CD4-positive, alpha-beta T cell treated with Interleukin-6 at 100 ng/mL for 8 hours (primary cell): ENCODE measurements at places on chromosomes 16 and 17.

DNA sequence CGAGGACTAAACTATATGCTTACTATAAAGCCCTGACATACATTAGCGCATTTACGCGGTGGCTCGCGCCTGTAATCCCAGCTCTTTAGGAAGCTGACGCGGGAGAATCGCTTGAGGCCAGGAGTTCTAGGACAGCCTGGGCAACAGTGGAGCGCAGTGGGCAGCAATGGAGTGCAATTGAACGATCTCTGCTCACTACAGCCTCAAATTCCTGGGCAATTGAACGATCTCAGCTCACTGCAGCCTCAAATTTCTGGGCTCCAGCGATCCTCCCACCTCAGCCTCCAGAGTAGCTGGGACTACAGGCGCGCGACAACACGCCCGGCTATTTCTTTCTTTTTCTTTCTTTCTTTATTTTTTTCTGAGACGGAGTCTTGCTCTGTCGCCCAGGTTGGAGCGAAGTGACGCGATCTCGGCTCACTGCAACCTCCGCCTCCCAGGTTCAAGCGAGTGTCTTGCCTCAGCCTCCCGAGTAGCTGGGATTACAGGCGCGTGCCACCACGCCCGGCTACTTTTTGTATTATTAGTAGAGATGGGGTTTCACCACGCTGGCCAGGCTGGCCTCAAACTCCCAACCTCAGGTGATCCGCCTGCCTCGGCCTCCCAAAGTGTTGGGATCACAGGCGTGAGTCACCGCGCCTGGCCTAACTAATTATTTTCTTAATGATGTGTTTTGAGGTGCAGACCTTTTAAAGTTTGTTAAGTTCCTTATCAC lies 506 bp upstream of the COG7 start:
- DNase-seq: no peak

DNA sequence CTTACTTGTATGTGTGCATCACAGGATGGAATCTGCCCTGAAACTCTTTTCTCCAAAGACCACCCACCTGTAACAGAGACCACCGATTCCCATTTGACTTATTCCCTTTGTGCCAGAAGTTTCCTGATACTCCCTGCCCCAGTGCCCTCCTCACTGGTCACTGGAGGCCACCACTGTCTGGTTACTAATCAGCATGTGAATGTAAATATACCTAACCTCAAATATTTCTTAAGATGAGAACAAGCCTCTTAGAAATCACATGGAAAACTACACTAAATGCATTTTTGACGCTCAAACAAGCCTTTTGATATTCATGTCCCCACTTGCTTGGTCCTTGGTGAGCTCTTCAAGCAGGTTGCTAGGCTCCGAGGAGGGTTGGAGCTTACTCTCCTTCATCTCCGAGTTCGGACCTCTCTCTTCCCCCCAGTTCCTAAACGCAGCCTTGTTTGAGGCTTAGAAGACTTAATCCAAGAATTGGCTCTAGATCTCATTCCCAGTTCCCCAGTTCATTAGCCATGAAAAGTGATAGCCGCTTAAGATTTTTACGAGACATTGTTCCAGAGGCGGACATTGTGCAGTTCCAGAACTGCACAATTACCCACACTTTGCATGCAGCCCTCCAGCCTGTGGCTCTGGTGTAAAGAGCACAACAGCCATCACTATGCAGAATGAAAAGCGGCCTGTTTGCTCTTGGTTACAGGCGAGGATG lies 579.2 kb upstream of the PSMD7 start:
- DNase-seq: no peak

DNA sequence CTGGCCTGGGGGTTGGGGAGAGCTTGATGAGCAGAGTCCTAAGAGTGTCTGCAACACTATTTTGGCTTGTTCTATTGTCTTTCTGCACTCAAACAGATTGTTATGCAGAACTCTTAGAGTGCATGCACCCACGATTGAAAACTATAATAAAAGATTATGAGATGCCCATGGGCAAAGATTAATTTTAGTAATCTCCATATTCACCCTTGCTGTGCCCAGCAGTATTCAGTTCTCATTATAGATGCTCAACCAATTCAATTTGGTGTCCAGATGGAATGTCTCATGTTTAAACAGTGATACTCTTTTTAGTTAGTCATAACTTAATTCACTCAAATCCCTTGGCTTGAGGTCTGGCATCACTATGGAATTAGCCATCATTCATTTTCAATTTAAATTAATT lies 952.5 kb downstream of the CDH8 start:
- no peak for DNase-seq

DNA sequence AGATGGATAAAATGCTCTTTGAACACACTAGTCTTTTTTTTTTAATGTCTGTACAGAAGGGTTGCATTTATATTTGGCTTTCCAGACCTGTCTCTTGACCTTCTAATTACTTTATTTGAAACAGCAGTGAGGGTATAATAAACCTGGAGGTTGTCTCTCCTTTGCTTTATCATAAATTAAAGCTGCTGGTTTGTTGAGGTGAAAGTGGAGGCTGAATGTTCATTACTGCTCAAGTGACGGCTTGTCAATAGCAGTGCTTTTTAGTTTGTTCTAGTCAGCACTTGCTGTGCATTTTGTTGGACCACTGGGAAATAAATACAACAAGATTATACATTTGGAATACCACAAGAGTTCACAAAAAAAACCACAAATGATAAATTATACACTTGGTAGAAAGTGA lies 264.2 kb downstream of the IRX3 start:
- DNase-seq: no peak

DNA sequence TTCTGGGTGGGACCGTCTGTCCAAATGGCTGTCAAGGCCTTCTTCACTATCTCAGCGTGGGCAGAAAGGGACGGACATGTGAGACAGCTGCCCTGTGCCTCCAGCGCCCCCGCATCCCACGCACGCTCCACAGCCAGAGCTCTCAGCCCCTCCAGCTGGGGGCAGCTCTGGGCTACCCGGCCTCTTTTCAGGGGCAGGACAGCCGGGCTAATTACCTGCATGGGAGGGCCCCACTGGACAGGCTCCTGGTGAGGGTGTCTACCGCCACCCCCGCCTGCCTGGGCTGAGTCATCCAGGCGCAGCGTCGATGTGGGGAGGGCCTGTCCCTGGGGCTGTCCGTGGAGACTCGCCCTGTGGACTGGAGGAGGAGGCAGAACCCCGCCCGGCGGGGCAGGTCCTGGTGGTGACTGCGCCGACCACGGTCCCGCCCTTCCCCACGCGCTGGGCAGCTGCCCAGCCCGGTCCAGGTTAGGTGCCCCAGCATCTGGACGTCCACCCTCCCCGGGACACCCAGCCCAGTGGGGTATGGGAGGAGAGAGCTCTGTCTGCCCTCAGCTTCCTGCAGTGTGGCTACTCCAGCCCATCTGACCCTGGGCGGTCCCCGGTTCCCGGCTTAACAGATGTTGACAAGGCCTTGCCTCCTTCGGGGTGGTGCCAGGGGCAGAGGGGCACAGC lies 5.9 kb upstream of the METRNL start:
- no peak for DNase-seq

DNA sequence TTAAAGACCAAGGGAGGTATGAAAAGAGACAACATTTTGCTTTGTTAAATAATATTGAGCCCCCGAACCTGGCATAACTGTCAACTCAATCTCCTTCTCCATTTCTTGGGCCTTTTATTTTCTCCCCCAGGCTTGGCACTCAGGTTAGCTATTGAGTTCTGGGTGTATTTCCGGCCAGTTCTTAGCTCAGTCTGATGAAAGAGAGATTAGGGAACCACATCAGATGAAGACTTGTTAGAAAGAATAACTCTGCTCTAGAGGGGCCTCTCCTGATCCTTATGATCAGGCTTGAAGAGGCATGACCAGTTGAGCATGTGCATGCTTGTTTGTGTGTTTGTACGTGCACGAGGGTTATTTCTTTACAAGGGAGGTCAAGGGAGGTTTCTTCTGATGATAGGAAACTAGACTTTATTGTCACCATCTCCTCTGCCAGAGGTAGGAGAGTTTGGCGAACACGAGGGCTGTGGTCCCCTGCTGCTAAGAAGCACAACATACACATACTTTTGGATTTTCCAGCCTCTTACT lies 29.2 kb upstream of the HS3ST2 start:
- DNase-seq: no peak

DNA sequence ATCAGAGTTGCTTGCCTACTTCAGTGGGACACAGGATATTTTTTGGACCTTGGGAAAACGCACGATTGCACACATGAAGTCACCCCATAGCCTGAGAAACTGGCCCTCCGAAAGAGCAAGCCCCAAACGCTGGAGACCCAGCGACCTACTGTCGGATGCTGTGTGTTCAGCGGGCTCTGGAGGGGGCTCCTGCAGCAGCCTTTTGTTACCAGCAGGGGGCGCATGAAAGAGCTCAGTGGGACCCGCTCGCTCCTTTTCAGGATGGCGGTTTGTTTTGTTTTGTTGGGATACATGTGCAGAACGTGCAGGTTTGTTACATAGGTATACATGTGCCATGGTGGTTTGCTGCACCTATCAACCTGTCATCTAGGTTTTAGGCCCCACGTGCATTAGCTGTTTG lies 28.4 kb downstream of the MYH3 start:
- DNase-seq: no peak

DNA sequence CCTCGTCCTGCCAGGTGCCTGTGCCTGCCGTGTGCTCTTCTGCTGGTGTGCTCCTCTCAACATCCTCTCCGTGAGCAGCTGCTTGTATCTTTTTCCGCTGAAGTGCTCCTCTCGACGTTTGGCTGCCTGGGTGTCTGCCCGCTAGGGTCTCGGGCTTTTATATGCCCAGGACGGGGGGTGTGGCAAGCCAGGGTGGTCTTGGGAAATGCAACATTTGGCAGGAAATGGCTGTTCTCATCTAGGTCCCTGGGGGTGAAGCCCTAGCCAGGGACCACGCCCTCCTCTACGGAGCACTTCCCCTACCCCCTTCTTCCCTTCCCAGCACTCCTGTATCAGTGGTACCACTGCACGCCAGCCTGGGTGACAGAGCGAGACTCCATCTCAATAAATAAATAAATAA lies 49.4 kb downstream of the IQCK start:
- DNase-seq: no peak

GRCh38 chr16:11632455-11632939 lies 35.8 kb upstream of the SNN start:
- DNase-seq: no peak

DNA sequence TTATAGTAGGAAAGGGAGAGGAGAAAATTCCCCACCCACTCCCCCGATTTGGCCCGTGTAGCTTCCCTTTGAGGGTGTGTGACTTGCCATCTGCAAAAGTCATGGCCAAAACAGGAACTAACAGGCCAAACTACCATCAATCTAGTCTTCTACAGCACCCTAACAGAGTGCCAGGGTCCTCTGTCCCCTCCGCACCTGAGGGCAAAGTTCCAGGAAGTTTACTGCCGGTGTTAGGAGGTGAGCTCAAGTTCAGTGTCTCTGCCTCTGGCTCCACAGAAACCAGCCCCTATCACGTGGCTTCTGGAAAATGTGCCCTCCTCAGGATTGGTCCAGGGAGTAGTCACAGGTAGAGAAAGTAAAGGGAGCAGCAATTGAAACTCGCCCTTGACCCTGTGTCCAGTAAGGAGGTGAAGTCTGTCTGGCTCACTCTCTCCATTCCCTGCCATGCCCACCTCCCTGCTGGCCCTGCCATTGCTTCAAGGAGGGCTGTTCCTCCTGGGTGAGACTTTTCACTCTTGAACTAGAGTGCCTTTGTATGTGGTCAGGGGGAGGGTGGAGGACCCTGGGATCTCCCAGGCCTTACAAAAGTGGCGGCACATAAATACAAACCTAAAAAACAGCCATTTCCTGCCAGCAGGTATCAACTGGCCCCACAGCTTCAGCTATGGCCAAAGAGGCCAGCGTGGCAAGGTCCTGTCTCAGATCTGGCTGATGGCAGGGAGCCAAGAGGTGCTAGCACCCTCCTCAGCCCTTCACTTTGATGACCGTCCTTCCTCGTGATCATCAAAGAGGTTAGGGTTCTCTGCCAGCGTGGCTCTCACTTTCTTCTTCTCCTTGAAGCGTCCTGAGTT lies 5.3 kb downstream of the PRR15L start:
- DNase-seq: no peak

DNA sequence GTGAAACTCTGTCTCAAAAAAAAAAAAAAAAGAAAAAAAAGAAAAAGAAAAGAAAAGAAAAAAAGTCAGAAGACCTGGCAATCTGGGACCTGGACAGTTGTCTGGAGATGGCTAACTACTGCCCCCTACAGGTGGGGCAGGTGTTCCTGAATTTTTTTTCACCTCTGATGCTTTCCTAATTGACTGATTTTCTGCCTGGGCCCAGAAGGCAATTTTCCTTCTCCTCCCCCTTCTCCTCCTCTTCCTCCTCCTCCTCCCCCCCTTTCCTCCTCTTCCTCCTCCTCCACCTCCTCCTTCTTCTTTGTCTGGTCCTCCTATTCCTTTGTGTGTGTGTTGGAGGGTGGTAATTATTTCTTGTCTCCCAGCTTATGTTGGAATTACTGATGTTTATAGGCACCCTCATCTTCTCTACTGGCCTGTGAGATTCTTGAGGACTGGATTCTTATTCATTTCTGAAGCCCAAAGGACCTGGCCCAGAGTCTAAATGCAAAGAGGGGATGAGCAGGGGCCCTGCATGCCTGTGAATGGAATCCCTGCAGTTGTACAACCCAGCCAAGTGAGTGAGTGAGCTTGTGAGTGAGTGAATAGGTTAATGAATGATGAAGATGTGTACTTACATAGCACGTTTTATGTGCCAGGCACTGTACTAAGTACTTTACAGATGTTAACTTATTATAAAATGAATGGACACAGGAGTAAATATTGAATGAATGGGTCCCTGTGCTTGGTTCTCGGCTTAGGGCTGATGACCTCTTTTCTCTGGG lies 26.9 kb downstream of the IRX5 start:
- DNase-seq: no peak

- no peak for DNase-seq
Measured at GRCh38 chr17:16191604-16192003, 23.7 kb downstream of the NCOR1 start.

GRCh38 chr17:59829217-59830006 lies 63.3 kb downstream of the TUBD1 start:
- peak; percentile 72 for DNase-seq

- DNase-seq: no peak
Measured at GRCh38 chr16:7268182-7268581, 64.5 kb upstream of the RBFOX1 start.

GRCh38 chr17:70352834-70353233 lies 183.5 kb downstream of the KCNJ2 start:
- DNase-seq: no peak

GRCh38 chr17:56910509-56911235 lies 3.2 kb downstream of the TRIM25 start:
- no peak for DNase-seq

- no peak for DNase-seq
Measured at GRCh38 chr17:1785930-1786329, 24.1 kb downstream of the SERPINF1 start.
